Foreskin keratinocyte (primary cell): ENCODE measurements at places on chromosomes 7 and 10. TPM values are rescaled to one million over a fixed set of nuclear protein-coding genes. Genes with fewer than 3 reads are reported as not detected.

GRCh38 chr10:18797286-18797685 is 138.1 kb downstream of the ARL5B start:
- peak; percentile 21 for DNase-seq

GRCh38 chr7:39808796-39809481 is 141.1 kb upstream of the CDK13 start:
- DNase-seq: no peak

The CCDC186 gene
- 2.0 and 2.1 TPM in 2 replicates for polyA plus RNA-seq

The OR13A1 gene
- not detected in 2 replicates for polyA plus RNA-seq
